ENCODE measurements at places on chromosomes 6 and 20. TPM values are rescaled to one million over a fixed set of nuclear protein-coding genes. Genes with fewer than 3 reads are reported as not detected.

CST7 gene
- not detected for total RNA-seq

WFDC10B gene
- total RNA-seq: not detected

EYA2 gene
- total RNA-seq: 0.47 TPM

ABHD16B gene
- not detected for total RNA-seq

FAM162B gene
- total RNA-seq: 5.6 TPM

ECT2L gene
- not detected for total RNA-seq

DEFB123 gene
- not detected for total RNA-seq

FYN gene
- 72.9 TPM for total RNA-seq

SUMO4 gene
- 2.4 TPM for total RNA-seq

CCDC167 gene
- total RNA-seq: 13.9 TPM

SLC44A4 gene
- total RNA-seq: not detected

DNA sequence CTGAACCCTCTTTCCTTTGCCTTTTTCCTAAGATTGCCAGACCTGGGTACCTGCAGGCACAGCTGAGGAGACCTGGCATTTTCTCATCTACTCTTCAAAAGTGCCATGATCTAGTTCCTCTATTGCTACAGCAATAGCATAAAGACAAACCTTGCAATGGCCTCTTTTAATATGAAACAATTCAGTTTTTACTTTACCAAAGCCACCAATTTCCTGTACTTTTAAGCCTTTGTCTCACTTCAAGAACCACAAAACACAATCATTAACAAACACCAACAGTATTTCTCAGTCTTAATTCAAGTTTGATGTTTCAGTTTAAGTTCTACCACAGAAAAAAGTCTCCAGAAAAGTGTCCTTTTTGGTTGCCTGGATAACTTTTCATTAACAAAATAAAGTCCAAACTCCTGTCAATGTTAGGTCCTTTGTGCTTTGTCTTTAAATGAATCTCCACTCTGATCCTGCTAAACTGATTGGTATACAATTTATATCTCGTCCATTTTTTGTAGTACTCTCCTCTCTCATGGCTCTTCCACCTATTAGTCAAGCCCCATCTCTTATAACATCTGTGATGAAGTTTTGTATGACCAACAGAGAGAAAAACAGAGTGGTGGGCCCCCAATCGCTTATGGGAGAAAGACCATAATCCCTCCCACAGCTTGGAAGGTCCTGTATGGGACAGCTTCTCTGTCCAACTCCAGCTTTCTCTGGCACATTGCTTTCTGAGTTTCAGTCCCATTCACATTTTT is 50.5 kb upstream of the THEMIS start:
- no peak for ATAC-seq

- no peak for ATAC-seq
Measured at GRCh38 chr20:49785149-49785851, 27.3 kb upstream of the SLC9A8 start.

GRCh38 chr20:19832875-19833274 is 74.8 kb downstream of the RIN2 start:
- no peak for ATAC-seq

DNA sequence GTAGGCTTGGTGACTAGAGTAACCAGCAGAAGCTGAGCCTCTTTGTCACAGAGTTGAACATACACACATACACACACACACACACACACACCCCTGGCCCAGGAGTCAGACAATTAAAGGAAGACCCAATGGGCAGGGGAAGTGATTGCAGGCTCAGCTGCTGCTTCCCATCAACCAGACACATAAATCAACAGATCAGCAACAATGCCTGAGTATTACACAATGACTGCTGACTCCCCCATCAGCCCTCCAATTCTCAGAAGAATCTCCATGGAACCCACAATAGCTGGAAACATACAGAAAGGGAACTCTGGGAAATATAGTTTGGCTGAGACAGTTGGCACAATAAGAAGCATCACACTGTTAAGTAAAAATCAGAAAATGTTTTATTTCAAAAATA is 270.4 kb upstream of the PLCB4 start:
- ATAC-seq: peak; percentile 66

GRCh38 chr20:7458459-7458858 is 481.8 kb downstream of the HAO1 start:
- no peak for ATAC-seq

GRCh38 chr6:157785636-157786035 is 37.4 kb upstream of the SNX9 start:
- no peak for ATAC-seq

DNA sequence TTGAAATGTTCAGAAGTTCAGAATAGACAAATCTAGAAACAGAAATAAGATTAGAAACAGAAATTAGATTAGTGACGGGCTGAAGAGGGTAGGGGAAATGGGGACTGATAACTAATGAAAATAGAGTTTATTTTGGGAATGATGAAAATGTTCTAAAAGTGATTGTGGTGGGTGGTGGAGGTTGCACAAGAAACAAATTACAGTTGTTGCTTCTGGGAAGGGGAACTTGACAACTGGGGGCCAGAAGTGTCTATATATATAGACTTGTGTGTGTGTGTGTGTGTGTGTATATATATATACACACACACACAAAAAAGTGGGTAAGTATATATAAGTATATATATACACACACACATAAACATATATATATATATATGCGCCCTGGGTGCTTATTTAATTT is 86.5 kb upstream of the RREB1 start:
- no peak for ATAC-seq

- no peak for ATAC-seq
Measured at GRCh38 chr6:153780011-153780410, 259.0 kb upstream of the OPRM1 start.

DNA sequence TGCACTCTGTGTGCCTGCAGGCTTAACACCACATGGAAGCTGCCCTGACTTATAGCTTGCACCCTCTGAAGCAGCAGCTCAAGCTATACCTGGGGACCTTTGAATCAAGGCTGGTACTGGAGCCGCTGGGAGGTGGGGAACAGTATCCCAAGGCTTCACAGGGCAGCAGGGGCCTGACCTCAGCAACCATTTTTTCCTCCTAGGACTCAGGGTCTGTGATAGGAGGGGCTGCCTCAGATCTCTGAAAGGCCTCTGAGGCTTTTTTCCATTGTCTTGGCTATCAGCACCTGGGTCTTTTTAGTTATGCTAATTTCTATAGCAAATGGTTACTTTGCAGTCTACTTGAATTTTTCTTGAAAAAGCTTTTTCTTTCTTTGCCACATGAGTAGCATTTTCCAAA is 80.2 kb upstream of the OPRM1 start:
- ATAC-seq: no peak

GRCh38 chr20:51801823-51802123 is 548 bp downstream of the SALL4 start:
- no peak for ATAC-seq

- no peak for ATAC-seq
Measured at GRCh38 chr6:151207674-151208073, 32.1 kb upstream of the AKAP12 start.

- no peak for ATAC-seq
Measured at GRCh38 chr6:75221116-75221515, 15.3 kb upstream of the COL12A1 start.

- no peak for ATAC-seq
Measured at GRCh38 chr6:128336436-128337095, 183.8 kb downstream of the PTPRK start.

GRCh38 chr20:14406495-14406894 is 69.1 kb upstream of the FLRT3 start:
- ATAC-seq: no peak

DNA sequence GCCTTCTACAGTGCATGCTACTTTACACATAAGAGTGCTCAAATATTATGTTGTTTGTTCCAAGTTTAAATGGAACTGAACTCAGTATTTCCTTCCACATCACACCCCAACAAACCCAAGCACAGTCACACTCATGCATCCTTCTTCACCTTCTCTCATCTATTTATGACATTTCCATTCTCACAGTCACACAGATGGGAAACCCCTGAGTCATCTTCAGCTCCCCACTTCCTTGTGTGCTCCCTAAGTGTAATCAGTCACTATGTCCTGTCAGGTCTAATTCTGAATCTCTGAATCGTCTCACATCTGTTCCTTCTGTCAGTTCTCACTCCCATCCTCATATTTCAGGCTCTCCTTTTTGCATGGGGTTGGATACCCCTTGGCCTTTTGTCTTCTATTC is 96.0 kb downstream of the RIMS1 start:
- ATAC-seq: no peak

GRCh38 chr6:109178921-109179320 is 83.6 kb downstream of the CEP57L1 start:
- no peak for ATAC-seq

DNA sequence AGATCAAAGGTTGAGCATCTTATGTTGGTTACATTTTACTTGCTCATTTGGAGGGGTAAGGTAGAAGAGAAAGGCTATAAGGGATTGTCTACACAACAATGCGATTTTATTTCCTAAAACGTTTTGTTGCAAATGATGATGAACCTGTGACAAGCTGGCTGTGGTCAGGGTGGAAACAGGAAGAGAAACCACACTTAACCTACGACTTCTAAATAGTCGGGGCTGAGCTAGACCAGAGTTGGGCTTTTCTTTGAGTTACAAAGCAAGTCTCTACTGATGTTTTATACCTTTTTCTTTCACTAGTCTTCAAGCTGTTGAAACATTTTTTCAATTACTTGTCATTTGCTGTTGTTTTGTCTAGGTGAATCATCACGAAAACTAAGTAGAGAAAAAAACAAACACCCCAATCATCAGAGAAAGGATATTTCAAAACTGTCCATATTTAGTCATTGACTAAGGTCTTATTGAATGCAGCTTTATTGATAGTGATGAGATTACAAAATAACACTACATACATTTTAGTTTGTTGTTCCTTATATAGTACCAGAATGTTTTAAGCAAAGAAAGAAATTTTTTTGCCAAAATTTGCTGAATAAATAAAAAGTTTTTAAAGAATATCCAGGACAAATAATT is 18.0 kb downstream of the KLHL31 start:
- no peak for ATAC-seq

- peak; percentile 51 for ATAC-seq
Measured at GRCh38 chr6:137309078-137309762, 90.0 kb upstream of the IFNGR1 start.

GRCh38 chr6:97630604-97631003 is 347.6 kb upstream of the MMS22L start:
- ATAC-seq: no peak
